ENCODE measurements at places on chromosomes 2 and 18.

- no peak for DNase-seq
These were observed 287.6 kb downstream of the PHLPP1 start for GRCh38 chr18:63002803-63003445.

DNA sequence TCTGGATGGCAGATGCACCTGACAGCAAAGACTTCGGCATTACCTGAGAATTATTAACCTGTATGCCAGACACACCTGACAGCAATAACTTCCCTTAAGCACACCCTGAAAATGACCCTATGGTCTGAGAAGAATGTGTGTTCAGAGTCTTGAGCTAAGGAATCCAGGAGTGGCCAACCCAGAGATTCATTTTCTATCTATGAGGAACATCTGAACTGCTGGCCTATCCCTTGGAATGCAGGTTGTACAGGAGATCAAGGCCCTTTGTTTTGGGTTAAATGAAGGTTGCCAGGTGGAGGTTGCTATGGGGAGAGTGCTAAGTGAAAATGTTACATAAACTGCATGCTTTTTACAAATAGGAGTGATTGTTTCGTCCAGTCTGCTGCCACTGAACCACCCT lies 200.9 kb upstream of the MEIS1 start:
- DNase-seq = no peak

DNA sequence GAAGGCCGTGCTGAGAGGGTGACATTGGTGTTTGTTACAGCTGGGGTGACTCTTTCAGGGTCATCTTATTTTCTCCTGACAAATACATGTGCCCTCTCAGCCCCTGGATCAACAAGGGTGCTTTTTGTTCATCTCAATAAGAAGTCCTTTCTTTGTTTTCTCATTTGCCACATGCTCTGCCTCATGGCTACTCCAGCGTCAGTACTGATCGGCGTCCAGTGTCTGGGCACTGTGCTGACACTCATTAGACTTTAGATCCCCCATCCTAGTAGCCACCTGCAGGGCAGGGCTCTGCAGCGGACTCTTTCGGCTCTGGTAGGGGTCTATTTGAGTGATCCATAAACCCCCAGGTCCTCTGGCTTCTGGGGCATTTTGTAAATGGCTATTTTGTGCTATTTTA lies 38.4 kb downstream of the NPPC start:
- DNase-seq = no peak

GRCh38 chr2:21640046-21640445 lies 516.3 kb downstream of the TDRD15 start:
- DNase-seq = no peak

DNA sequence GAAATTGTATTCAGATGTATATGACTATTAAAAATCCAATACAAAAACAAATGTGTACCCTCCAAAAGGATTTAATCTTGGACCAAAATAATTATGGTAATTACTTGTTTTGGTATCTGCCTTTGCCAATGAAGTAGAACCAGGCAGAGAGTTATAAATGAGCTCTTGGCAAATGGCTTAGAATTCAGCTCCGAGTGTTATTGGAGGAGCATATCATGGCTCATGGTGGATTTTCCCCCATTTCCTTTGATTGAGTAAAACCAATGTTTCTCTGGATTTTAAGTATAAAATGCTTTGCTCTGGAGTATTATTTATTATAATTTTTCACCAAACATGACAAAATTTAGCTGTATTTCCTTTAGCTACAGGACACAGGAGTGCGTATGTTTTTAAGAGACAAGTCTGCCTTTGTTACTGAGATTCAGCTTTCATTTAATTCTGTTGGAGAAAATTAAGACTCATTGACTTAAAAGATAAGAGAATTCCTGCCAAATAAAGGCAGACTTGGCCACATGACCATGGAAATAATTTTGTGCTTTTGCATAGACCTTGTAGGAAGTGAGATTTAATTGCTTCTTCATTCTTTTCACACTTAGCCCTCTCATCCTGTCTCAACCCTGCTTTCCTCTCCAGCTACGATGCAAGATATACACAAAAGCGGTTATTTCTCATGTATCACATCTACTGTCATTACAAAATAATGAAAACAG lies 281.0 kb upstream of the SOX11 start:
- DNase-seq = no peak

- no peak for DNase-seq
These were observed 71.1 kb upstream of the MAPRE2 start for GRCh38 chr18:34970106-34970505.

DNA sequence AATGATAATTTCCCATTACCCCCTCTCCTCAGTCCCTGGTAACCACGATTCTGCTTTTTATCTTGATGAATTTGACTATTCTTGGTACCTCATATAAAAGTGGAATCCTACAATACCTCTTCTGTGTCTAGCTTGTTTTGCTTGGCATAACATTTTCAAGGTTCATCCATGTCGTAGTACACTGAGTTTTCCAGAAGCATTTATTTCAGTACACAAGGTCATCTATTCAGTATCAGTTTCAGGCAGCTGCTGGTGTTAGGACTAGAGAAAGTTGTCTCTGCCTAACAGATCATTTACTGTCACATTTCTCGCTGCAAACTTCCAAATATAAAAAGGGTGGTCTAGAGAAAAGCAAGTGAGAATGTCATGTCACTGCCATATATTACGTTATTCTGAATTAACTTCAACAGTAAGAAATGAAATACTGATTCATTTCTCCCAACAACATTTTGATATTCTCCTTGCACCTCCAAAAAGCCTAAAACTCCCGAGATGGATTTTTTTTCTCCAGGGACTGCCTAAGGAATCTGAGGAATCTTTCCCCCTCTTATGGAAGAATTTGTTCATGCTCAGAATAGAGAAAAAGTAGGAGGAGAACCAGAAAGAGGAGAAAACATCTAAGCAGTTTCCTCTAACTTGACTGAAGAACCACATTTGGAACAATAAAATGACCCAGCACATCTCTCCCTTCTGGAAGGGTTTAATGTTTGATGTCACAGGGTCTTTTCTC lies 36.0 kb downstream of the CDK15 start:
- no peak for DNase-seq

DNA sequence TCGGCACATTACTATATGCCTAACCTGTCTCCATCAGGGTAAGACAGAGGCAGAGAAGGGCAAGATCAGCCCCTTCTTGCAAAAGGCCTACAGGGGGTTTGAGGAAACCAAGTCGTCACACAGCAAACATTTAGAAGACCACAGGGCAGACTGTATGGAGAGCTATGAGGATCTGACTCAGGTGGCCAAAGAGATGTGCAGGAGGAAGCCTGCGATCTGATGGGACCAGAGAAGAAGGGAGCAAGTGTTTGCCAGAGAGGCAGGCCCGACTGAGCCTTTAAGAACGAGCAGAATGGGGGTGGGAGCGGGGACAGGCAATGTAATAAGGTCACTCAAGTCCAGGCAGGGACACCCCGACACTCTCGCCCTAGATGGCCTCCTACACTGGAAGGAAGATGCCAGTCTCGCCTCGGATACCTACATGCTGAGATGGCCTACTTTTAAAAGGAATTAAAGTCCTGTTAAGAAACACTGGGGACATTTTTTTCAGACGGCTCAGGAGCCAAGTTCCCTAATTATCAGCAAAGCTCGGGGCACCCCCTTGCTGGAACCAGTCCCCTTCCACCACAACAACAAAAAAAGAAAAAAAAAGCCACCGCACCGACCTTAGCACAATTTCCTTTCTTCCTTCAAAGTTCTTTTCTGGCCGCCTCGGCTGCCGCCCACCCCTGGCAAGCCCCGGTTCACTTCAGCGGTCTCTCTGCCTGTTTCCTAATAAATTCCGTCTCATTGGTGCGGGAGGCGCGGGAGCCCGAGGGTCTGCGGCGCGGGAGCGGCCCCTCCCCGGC lies 1.5 kb downstream of the SFXN5 start:
- DNase-seq = no peak

GRCh38 chr2:122261911-122262310 lies 506.5 kb downstream of the TSN start:
- no peak for DNase-seq

DNA sequence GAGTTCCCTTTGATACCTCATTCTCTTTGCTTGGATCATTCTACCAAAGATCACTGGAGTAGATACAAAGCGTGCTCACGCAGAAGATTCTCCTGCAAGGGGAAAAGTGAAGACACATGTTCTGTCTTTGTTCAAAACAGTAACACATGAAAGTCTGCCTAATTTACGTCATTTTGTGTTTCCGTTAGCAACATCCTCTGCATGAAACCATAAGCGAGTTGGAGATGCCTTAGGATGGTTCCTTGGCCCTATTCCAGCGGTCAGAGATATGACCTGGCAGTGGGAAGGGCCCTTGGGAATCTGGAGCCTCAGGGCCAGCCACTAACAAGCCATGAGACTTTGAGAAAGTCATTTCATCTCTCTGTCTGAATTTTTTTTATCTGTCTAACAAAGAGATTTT lies 180.9 kb upstream of the TWIST2 start:
- no peak for DNase-seq

Measured in activated naive CD4-positive, alpha-beta T cell (primary cell).